Stimulated activated CD4-positive, alpha-beta T cell treated with anti-CD3 and anti-CD28 coated beads, Interleukin-4, amount 100 ng/mL, for 24 hours (primary cell): ENCODE measurements at places on chromosomes 13 and 19.
A peak's percentile ranks its signal among the peaks of the same experiment; 100 is the strongest.

DNA sequence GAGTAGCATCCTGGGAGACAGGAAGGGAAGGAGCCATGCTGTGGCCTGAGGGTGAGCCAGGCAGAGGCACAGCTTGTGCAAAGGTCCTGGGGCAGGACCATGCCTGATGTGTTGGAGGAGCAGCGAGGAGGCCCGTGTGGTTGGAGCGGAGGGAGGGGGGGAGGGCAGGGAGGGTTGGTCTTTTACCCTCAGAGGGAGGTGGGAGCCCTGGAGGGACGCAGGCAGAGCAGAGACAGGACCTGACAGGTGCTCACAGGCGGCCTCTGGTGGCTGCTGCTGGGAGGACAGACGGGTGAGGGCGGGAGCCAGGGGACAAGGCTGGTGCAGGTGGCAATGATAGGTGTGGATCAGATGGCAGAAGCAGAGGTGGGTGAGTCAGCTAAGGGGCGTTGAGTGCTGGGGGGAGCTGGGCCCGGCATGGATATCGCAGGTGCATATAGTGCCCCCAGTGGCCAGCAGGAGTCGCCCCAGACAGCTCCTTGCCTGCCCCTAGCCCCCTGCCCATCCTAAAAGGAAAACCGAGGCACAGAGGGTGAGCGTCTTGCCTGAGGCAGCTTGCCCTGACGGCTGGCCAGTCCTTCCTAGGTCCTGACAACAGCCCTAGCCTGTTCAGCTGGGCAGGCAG, 9.8 kb upstream of the GNA15 start:
- DNase-seq: peak; percentile 79

- no peak for DNase-seq
These were observed 34.8 kb downstream of the PCDH17 start for GRCh38 chr13:57666131-57666953.

DNA sequence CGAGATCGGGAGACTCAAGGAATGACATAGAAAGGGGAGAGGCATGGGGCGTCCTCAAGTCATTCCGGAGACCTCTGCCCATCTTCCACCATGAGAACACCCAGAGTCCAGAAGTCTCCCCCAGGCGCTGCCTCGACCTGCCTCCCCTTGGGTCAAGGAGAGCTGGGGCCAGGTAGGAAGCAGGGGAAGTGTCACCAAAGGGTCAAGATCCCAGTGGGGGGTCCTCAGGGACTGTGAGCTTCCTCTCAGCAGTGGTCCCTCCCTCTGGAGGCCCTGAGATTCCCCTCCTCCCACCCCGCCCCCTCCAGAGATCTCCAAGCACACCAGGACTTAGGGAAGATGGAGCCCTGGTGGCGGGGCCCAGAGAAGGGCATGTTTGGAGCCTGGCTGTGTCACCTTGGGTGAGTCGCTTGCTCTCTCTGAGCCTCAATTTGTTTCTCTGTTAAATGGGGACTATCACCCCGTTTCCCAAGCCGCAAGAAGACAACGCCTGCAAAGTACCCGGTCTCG, 919 bp downstream of the DACT3 start:
- no peak for DNase-seq

- no peak for DNase-seq
These were observed 63.4 kb downstream of the KDM4B start for GRCh38 chr19:5032101-5032967.

- DNase-seq: no peak
These were observed 1.0 kb downstream of the PCID2 start for GRCh38 chr13:113207460-113207859.

GRCh38 chr19:17751103-17751911, at the start of gene FCHO1:
TSS of gene FCHO1 (plus strand) at chr19:17751477. CDS start at chr19:17755165, 3,688 bp downstream.
- DNase-seq: peak; percentile 85

DNA sequence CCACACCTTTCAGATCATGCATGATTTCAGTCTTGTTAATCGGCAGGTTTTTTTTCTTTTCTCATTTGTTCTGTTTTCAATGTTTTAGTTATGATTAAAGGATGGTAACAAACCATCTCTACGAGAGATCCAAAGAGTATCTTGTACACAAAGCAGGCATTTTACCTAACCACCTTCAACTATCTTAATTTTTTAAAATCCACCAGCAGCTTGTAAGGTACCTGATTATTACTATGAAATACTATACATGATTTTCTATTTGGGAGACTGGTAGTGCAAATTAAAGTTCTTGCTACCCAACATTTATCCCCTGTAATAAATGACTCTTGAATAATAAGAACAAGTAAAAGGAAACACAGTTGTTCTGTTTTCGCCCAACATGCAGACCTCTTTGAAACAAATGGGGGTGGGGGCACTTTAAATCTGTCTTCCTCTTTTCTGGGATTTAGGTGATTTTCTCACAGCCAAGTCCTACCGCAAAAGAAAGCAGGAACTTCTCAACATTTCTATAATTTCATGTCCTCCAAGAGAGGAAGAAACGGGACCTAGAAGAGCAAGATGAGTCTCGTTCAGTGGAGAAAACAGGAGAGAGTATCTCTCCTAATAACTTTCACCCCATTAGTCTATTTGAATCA, 3.6 kb downstream of the POU4F1 start:
- DNase-seq: no peak

DNA sequence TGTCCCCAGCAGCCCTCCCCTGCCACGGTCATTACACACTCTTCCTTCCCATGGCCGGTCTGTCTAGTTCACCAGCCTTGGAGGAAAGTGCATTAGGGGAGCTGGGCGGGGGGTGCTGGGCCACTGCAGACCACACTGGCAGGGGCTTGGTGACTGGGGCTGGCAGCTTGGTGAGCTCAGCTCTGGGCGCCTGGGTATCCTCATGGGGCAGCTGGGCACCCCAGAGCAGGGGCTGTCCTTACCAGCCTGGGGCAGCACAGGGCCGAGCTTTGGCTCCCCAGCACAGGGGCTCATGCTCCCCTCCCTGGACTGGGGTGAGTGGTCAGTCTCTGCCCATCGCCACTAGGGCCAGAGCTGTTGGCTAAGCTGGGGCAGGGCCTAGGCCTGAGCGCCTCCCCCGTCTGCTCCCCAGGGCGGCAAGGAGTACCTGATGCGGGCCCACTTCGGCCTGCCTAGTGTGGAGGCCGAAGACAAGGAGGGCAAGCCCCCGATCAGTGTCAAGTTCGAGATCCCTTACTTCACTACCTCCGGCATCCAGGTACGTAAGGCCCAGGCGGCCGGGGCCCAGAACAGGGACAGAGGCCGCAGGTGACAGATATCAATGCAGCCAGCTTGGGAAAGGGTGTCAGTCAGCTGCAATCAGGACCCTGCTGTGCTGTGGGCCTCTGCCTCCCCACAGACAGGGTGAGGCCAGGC, 35.5 kb downstream of the AP1M1 start:
- DNase-seq: no peak

- DNase-seq: no peak
These were observed 84.6 kb downstream of the ATP11A start for GRCh38 chr13:112774448-112774792.

- DNase-seq: no peak
These were observed 15.7 kb upstream of the ZNF544 start for GRCh38 chr19:58213075-58213369.

- DNase-seq: no peak
These were observed 1173.7 kb upstream of the PRR20A start for GRCh38 chr13:55967055-55967454.

DNA sequence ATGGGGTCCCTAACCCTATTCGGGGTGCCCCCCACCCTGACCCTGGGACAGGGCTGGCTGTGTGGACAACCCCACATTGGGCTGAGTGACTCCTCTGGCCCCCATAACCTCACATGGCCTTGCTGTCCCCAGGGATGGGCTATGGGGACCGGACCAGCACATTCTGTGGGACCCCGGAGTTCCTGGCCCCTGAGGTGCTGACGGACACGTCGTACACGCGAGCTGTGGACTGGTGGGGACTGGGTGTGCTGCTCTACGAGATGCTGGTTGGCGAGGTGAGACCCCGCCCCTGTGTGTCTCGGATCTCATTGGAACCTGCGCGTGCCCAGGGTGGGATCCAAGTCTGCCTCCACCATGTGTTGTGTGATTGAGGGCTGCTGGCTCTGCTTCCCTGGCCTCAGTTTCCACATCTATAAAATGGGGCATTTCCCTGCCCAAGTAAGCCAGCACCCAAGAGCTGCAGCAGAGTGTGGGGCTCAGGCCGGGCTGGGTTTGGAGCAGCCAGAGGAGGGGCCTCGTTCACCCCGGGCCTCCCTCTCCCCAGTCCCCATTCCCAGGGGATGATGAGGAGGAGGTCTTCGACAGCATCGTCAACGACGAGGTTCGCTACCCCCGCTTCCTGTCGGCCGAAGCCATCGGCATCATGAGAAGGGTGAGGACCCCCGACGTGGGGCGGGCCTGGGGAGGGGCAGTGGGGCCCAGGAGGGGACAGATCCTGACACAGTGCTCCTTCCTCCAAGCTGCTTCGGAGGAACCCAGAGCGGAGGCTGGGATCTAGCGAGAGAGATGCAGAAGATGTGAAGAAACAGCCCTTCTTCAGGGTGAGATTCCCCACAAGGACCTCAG, 4.9 kb downstream of the PTGER1 start:
- DNase-seq: no peak
